Thoracic aorta (tissue), 2 donors: ENCODE measurements at places on chromosomes 4 and X. TPM values are rescaled to one million over a fixed set of nuclear protein-coding genes. Genes with fewer than 3 reads are reported as not detected.

GRCh38 chr4:1030559-1030958 is 19.1 kb downstream of the FGFRL1 start:
- peaks cover under 1% of the 10 kb centered on the region for H3K36me3 ChIP-seq
- H3K27ac ChIP-seq = no peak overlapping the region
- H3K4me3 ChIP-seq = no peak overlapping the region

DNA sequence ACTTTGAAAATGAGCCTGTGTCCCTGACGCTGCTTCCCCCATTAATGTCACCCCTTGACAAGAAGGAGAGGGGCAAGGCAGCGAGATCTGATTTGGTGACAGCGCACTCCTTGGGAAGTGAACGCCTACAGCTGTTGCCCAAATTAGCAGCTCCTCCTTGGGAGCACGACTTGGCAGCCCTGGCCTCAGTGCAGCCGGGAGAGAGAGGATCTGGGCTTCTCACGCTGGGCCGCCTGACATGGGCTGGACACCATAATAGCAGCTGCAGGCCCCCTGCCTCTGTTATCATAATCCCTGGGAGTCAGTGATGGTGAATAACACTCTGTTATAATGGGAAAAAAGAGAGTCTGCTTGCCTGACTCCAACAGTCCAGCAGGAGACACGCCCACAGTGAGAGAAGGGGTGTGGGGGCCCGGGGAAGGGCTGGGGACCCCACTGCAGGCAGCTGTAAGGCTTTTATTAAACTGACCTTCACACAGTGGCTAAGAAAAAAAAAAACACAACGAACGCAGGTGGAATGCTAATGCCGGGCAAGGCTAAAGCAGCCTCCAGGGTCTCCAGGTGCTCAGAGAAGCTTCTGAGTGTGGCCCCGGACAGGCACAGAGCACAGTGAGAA is 73.3 kb downstream of the PSAPL1 start:
- H3K4me1 ChIP-seq = no peaks in the 10 kb centered on the region
- no peak for DNase-seq
- no peaks in the 10 kb centered on the region for H3K36me3 ChIP-seq
- H3K27me3 ChIP-seq = no peaks in the 10 kb centered on the region

DNA sequence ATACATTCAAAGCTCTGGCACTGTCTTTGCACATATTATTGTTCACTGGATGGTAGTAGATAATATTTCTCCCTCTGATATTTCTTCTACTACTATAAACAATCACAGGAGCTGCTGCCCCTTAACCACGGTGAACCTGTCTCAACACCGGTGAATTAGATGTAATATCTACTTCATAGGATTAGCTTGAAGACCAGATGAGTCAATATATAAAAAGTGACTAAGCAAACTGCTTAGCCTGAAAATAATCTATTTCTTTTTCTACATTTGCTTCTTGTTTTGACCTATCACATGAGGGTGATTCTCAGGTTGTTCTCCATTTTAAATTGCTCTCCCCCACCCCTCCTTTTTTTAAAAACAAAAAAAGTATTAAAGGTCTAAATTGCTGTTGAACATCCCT is 645.5 kb downstream of the ANKRD50 start:
- no peak overlapping the region for H3K27ac ChIP-seq
- no peaks in the 10 kb centered on the region for H3K27me3 ChIP-seq
- no peaks in the 10 kb centered on the region for H3K36me3 ChIP-seq
- no peak overlapping the region for H3K4me3 ChIP-seq

DNA sequence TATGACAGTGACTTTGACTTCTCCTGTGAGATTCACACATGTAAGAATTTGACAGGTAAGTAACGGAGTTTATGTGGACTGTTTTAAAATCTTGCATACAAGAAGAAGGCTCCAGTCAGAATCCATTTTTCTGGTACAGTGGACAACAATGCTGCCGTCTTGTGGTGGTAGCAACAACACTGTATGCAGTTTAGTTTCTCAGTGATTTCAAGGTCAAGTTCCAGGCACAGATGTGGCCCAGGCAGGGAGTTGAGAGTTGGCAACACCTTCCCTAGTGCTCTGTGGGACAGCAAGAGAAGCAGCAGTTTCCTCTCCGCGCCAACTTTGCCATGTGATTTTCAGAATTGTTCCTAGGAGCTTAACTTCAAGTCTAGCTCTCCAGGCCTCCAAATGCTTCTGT is 56.0 kb upstream of the STPG2 start:
- H3K4me3 ChIP-seq = no peak overlapping the region
- no peak overlapping the region for H3K27ac ChIP-seq
- no peaks in the 10 kb centered on the region for H3K4me1 ChIP-seq
- no peaks in the 10 kb centered on the region for H3K27me3 ChIP-seq

Gene MTNR1A
- not detected for total RNA-seq

- no peak overlapping the region for H3K4me3 ChIP-seq
- H3K27ac ChIP-seq = no peak overlapping the region
- H3K27me3 ChIP-seq = no peaks in the 10 kb centered on the region
- H3K4me1 ChIP-seq = peaks cover 3% of the 10 kb centered on the region
- H3K36me3 ChIP-seq = no peaks in the 10 kb centered on the region
- DNase-seq = no peak
These were observed 114.0 kb downstream of the PCDH10 start for GRCh38 chr4:133263104-133263503.

Gene PCYT1B
- under 0.01 TPM for total RNA-seq

Gene MORF4L2
- total RNA-seq = 559 TPM

- no peak for DNase-seq
- no peaks in the 10 kb centered on the region for H3K27me3 ChIP-seq
These were observed 105.2 kb upstream of the LRPAP1 start for GRCh38 chr4:3637326-3638016.
